ENCODE measurements at places on chromosomes 5 and 9.

- DNase-seq, result no peak
Measured at GRCh38 chr9:114244570-114244969, 78.3 kb upstream of the ORM1 start.

- DNase-seq, result no peak
Measured at GRCh38 chr5:40775085-40775845, 19.5 kb upstream of the TTC33 start.

DNA sequence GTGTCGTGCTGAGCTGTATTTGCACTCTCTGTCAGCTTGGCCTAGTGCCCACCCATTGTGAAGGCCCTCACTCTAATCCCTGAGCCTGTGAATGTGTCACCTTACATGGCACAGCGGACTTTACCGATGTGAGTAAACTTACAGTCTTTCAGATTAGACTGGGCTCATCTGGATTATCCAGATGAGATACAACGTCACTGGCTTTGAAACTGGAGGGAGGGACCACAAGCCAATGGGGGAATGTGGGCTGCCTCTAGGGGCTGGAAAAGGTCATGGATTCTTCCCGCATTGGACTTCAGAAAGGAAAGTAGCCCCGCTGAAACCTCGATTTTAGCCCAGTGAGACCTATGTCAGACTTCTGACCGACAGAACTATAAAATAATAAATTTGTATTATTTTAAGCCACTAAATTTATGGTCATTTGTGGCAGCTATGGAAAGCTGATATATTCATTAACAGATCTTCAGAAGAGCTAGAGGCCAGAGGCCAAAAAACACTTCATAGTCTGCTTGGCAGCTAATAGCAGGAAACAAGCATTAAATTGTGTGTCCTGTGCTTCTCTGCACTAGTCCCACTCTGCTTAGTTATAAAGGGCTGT lies 139.0 kb upstream of the GAS1 start:
- DNase-seq, result no peak

GRCh38 chr5:154800582-154800981 lies 45.4 kb downstream of the LARP1 start:
- no peak for DNase-seq

DNA sequence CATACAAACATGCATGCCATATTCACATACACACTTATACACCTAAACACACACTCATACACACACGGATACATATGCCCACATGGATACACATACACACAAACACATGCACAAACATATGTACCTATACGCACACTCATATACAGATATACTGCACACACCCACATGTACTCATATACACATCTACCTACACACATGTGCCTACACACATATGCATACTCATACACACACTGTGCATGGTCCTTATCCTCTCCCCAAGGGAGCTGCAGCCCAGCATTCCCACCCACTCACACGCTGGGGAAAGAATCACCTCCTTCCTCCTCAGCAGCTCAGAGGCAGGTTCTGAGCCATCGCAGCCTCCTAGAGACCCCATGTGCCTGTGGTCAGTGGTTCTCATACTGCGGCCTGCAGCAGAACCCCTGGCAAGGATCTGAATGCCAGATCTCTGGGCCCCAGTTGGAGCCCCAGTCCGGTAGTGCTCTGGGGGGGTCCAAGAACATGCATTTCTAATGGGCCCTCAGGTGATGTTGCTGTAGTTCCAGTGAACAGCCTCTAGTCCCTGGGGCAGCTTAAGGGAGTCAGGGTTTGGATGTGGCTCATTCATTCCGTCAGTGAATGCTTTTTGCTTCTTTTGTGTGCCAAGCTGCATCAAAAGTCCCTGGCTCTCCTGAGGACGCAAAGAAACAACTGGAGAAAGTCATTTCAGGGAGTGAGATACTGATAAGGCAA lies 39.0 kb downstream of the SEMA4D start:
- DNase-seq, result no peak

DNA sequence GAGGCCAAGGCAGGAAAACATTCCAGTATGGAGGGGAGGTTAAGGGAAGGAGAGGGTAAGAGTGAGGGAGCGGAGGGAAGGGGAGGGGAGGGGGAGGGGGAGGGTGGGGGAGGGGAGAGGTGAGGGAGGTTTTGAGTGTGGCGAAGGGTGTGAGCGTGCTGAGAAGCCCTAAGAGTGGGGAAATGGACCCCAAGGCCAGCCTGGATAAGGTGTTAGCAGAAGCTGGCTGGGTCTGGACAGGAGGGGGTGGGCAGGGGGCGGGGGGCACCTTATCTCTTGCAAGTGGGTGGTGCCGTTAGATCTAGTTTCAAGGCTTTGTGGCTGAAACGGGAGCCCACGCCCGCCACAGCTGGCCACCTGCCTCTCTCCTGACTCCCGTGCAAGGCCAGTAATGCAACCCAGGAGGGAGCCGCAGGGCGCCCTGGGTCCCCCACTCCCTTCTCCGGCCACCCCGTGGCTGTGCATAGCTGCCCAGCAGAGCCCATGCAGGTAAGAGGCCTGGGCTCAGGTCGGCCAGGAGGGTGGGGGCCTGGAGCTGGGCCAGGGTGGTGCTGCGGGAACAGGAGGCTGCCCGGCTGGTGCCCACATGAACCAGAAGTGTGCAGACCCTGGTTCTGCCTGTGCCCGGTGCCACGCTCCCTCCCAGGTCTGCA lies 677 bp downstream of the RNF224 start:
- DNase-seq, result no peak

GRCh38 chr5:84378961-84379360 lies 5.7 kb downstream of the EDIL3 start:
- no peak for DNase-seq

DNA sequence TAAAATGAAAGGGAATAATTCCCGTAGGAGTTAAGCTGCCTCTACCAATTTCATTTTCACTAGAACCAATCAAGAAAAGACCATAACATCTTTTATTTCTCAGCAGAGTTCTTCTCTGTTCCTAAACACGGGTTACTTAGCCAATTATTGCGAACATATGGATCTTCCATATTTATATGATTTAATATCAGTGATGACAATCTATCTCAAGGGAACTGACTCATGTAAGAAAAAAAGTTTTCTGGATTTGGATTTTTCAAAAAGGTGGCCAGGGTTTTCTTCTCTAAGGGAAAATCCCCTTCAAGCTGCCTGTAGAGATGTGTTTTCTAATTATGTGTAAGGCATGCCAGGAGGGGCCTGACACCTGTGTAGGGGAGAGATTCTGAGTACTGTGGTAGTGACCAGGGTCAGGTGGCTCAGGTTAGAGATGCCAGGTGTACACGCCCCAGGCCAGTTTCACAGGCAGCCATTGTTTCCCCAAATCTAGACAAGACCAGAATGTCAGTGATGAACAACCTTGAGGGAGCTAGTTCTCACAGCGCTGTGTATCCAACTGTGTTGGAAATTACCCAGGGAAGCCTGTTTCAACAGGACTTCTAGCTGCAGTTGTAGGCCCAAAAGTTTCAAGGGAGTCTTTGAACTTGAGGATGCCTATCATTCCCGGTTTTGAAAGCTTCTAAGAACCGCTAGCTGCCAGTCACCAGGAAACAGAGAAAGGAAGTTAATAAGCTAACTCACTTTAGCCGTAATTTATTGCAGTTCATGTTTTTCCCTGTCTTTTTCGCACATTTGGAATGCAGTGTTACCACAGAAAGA lies 572.5 kb upstream of the RGMB start:
- DNase-seq, result no peak

DNA sequence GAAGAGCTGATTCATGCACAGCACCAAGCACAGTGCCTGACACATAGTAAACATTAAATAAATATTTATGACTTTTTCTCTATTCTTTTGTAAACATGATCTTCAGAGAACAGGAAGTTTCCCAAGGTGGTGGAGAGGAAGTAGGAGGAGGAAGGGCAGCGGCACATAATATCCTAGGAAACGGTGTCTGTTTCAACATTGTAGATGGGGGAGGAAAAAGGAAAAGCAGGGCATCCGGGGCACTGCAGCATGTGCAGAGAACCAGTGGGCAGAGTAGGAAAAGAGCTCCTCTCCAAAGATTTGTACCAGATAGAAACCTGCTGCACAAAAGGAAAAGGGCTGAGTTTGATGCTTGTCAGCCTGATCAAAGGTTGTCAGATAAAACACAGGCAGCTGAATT lies 421.7 kb upstream of the ZNF462 start:
- no peak for DNase-seq

- no peak for DNase-seq
Measured at GRCh38 chr9:93565089-93565488, 11.3 kb upstream of the PHF2 start.

DNA sequence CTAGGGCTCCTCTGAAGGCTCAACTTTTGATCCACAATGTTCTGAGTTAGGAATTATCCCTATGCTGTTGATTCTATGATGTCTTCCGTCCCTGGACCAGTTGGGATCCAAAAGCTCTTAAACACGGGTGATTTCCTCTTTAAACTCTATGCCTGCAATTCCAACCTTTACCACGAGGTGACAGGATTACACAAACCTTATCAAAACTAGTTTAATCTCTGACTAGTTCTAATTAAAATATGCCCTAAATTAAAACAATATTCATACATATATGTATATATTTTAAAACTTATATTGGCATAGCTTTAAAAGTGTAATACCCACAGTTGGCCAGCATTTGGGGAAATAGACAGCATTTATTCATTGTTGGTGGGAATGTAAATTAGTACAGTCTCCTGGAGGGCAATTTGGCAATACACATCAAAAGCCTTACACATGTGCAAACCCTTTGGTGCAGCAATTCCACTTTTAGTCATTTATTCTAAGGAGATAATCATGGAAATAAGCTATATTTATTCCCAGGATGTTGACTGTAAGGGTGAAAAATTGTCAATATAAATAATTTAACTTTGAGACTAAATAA lies 51.6 kb upstream of the PHYKPL start:
- peak; percentile 74 for DNase-seq

GRCh38 chr5:3155046-3155445 lies 403.6 kb upstream of the IRX2 start:
- no peak for DNase-seq

- DNase-seq, result no peak
Measured at GRCh38 chr5:16034319-16035001, 145.1 kb downstream of the MARCHF11 start.

- DNase-seq, result peak; percentile 62
Measured at GRCh38 chr9:124126648-124127646, 115.4 kb downstream of the LHX2 start.
